ENCODE measurements at places on chromosomes 11 and 22.

DNA sequence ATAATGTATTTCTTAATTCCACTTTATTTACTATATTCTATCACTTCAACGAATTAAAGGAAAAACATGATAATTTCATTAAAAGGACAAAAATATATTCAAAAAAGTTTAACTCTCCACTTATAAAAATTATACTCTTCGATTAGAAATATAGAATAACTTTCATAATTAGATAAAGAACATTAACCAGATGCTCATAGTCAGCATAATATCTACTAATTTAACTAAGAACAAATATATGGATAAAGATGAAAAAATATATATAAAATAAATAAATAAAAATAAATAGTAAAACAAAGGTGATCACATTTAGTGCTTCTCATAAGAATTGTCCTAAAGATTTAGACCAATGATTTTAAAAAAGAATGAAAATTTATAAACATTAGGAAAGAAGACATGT is 1065.2 kb upstream of the CNTN5 start:
- DNase-seq = no peak

GRCh38 chr22:47634347-47634746 is 871.9 kb downstream of the TBC1D22A start:
- no peak for DNase-seq

GRCh38 chr22:26845021-26845743 is 187.8 kb downstream of the MIAT start:
- no peak for DNase-seq

- no peak for DNase-seq
Observed at GRCh38 chr11:93967258-93967657, 53.9 kb upstream of the HEPHL1 start.

GRCh38 chr11:9740202-9740883 is 76.5 kb downstream of the SWAP70 start:
- no peak for DNase-seq

DNA sequence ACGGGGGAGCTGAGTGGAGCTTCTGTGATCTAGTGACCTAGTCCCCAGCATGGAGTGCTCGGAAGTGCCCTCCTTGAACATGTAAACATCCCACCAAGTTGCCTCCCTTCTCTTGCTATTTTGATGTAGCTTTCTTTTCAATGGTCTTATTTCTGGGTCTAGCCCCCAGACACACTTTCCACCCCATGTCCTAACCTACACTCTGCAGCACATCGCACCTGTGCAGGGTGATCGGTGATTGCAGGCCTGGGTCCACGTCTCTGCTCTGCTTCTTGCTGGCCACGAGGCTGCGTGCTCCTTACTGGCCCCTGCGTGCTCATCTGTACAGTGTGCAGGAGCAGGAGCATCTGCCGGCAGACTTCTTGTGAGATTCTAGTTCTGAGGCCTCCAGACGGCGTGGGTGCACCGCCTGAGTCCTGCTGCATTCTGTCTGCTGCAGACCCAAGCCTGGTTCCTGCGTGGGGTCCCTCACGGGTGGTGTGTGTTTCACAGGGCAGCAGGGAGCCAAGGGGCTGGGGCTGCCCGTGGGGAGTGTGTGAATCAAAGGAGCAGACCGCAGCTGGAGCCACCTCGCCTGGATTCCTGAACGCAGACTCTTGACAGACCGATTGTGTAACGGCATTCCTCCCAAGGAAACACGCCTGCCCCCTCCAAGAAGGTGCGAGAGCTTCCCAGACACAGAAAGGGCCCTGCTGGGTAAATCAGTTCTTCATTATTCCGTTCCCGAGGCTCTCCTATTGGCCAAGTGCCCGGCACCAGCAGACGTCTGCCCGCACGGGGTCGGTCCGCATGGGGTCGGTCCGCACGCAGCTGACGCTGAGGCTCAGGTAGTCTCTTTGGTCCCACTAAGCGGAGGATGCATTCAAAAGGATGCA is 44.4 kb upstream of the MYEOV start:
- DNase-seq = no peak

DNA sequence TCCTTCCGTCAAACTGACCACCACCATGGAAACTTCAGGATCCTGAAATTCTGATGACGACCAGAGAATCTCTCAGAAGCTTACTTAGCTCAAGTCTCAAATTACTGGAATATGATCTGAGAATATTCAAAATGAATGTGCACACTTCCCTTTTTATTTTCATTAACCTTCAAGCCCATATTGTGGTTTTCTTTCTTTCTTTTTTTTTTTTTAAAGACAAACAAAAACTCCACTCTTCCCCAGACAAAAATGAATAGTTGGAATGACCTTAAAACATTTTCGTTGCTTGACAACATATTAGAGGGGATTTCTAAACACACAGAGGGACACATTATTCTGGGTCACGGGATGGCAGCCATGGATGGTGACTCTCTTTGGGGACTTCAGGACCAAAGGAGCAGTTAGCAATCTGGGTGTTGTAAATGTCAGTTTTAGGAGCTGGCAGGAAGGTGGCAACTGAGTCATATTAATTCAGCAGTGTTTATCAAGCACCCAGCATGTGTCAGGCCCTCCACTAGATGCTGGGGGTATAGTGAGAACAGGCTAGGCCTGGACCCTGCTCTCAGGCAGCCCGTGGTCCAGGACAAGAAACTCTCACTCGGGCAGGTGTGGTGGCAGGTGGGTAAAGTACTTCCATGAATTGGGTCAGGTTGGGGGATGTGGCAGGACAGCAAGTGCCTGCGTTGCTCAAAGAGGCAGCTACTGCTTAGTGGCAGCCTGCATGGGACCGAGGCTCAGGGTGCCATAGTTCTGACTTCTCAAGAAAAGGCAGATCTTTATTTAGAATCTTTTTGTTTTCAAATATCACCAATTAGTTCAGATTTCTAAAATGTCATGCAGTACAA is 126.1 kb downstream of the HIPK3 start:
- DNase-seq = no peak

Measured in NK-92 treated with Interleukin-12 subunit alpha and Interleukin-12 subunit beta, amount 100 ng/mL, for 24 hours (cell line).